Amniotic epithelial cell (primary cell): ENCODE measurements at places on chromosomes 2 and 18.
A peak's percentile ranks its signal among the peaks of the same experiment; 100 is the strongest.

GRCh38 chr2:180006231-180006630 is 866 bp downstream of the CWC22 start:
- DNase-seq = no peak

DNA sequence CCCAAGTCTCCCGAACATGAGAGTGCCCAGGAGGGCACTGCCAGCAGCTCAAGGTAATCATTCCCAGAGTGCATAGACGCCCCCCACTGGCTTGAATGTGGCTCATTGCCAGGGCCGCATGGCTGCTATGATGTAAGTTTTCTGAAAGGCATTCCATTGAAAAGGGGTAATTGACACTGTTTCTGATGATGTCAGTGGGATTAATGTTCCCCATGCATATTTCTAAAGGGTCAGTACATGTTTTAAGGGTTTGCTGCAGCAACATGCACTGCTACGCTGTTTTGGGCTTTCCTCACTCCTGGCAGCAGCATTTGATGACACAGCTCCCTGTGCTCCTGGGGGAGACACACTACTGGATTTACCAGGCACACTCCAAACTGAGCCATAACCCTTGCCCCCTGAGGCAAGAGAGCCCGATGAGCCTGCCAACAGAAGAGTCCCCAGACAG is 36.7 kb downstream of the KIAA2012 start:
- peak; percentile 43 for DNase-seq

DNA sequence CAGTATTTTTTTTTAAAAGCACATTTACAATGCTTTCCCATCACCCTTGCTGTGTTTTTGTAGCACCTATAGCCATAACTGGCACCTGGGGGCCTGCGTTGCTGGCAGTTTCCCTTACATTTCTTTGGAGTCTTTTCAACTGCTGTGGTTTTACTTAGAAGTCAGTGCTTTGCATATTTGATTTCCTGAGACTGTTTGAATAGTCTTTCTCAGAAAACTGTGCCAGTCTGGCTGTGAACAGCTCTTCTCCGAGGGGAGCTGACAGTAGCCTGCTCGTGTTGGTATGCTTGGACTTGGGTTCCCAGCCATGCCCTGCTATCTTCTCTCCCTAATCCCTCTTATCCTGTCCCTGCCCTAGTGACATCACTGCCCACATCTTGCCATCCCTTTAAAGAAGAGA is 81.5 kb downstream of the DPP4 start:
- peak; percentile 45 for DNase-seq

DNA sequence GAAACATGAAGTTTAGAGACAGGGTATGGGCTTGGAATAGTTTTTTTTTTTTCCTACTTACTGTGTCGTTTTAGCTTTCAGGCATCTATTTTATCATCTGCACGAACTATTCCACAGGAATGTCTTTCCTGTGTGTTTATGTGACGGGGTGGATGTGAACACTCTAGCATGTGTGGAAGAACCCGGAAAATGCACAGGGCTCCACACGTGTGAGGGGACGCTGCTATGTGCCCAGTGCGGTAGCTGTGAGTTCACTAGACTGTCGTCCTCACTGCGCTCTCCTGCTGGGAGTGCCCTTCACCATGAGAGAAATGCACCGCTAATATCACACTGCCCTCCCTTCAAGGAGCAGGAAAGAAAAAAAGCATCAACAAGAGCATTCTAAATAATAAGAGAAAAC is 250.8 kb upstream of the PXDN start:
- DNase-seq = no peak

GRCh38 chr2:225104321-225104720 is 62.1 kb upstream of the DOCK10 start:
- DNase-seq = no peak

DNA sequence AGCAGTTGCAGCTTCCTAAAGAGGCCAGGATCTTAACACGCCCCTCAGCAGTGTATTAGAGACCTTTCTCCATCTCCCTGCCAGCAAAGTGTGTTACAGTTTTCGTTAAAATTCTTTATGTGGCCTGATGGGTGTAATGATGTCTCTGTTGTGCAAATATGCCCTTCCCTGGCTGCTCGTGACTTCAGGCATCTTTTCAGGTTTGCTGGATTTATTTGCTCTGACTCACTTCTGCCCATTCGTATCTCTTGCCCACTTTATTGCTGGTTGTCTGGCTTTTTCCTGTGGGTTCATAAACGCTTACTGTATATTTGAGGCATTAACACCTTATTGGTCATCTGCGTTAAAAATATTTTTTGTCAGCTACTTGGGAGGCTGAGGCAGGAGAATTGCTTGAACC is 134.5 kb downstream of the ASB1 start:
- DNase-seq = peak; percentile 7

DNA sequence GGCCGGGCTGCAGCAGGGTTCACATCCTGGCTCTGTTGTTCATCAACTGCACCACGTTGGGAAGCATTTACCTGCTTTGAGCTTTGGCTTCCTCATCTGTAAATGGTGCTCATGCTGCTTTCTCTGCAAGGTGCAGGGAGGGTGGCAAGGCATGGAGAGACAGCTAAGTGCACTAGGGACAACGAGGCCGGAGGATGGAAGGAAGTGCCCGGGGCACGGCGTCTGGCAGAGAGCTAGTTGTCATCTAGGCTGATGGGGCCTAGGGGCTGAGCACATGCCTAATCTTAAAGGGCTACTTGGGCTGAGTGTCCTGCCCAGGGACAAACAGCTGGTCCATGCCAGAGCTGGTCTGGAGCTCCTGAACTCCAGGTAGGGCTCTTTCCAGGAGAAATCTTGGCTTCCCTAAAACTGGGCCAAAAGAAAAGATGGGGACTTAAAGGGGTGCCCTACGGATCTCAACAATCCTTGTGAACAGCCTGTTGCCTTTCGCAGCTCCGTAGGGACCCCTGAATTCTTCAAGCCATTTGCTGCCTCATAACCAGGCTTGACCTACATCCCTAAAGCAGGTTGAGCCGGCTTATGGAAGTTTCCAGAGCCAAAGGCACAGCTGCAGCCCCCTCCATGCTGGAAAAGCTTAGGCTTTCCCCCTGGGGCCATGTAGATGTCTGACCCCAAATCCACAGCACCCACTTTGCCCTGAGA is 130.8 kb downstream of the SMAD7 start:
- no peak for DNase-seq

- DNase-seq = no peak
Measured at GRCh38 chr2:88530081-88530480, 77.6 kb upstream of the FOXI3 start.

GRCh38 chr2:61888267-61889055 is at the start of gene CCT4:
TSS of gene CCT4 (minus strand) at chr2:61888656. CDS start at chr2:61888507, 149 bp downstream.
- peak; percentile 64 for DNase-seq

- peak; percentile 32 for DNase-seq
Measured at GRCh38 chr18:49479381-49480137, 7.5 kb downstream of the C18orf32 start.

GRCh38 chr2:10072656-10073480 is 7.3 kb downstream of the CYS1 start:
- peak; percentile 81 for DNase-seq

DNA sequence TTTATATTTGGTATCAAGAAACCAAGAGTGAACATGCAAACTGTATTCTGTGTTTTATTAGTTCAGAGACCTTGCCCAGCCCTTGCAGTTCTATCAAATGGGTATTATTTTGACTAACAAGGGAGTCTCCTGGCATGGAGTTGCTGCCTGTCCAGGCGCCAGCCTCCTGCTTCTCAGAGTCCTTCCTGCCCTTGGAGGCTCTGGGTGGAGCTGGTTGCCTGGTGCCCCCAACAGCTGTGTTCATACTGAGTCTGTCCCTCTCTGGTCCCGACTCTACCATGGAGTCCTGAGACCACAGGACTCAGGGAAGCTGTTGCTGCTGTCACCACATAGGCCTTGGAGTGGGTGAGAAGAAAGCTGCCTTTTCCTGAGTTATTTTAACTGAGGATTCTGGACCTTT is 26.3 kb upstream of the GREB1 start:
- no peak for DNase-seq

- no peak for DNase-seq
Measured at GRCh38 chr2:240184656-240185055, 44.2 kb upstream of the OTOS start.

DNA sequence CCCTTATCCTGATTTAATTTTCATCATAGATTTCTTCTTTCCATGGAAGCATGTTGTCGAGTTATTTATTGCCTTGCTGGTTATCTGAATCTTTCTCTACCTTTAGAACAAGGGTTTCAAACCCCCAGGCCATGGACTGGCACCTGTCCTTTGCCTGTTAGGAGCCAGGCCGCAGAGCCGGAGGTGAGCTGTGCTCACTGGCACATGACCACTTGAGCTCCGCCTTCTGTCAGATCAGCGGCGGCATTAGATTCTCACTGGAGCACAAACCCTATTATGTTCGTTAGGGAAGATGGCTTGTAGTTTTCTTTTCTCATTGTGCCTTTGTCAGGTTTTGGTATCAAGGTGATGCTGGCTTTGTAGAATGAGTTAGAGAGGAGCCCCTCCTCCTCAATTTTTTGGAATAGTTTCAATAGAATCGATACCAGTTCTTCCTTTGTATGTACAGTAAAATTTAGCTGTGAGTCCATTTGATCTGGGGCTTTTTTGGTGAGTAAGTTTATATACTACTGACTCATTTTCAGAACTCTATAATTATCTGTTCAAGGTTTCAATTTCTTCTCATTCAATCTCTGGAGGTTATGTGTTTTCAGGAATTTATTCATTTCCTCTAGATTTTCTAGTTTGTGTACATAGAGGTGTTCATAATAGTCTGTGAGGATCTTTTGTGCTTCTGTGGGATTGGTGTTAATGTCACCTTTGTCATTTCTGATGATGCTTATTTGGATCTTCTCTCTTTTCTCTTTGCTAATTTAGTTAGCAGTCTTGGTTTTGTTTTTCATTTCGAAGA is 668.0 kb upstream of the FAM98A start:
- no peak for DNase-seq

DNA sequence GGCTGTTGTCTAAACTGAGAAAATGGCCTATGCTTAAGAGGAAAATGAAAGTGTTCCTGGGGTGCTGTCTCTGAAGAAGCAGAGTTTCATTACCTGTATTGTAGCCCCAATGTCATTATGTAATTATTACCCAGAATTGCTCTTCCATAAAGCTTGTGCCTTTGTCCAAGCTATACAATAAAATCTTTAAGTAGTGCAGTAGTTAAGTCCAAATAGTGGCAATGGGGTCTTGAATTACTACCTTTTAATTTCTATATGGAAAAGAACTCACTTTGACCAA is 13.8 kb upstream of the ALLC start:
- DNase-seq = no peak

DNA sequence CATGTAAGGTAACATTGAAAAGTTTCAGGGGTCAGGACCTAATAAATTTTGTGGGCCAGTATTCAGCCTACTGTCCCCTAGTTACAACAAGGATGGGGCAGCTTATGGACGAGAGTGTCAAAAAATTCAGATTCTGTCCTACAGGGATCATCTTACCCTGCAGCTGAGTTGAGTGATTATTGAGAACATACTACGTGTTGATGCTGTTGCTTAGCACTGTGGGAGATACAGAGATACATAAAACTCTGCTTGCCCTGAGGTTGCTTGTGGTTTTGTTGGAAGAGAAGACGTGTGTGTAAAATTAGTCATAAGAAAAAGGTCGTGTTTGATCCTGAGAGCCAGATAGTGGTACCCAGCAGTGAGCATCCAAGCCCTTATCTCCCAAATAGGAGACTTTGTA is 253.2 kb downstream of the NEDD4L start:
- peak; percentile 85 for DNase-seq

GRCh38 chr2:15841776-15842560 is 98.4 kb upstream of the MYCN start:
- DNase-seq = no peak

DNA sequence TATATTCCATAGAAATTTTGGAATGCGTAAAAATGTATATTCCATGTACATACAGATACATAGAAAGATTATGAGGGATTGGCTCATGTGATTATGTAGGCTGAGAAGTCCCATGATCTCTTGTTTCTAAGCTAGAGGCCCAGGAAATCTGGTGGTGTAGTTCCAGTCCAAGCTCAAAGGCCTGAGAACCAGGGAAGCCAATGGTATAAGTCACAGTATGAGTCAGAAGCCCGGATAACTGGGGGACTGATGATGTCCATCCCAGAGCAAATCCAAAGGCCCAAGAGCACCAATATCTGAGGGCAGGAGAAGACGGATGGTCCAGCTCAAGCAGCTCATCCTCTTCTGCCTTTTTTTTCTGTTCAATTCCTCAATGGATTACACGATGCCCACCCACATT is 385.0 kb upstream of the KLHL29 start:
- DNase-seq = no peak

GRCh38 chr18:48806551-48807261 is 144.1 kb downstream of the SMAD7 start:
- DNase-seq = no peak

DNA sequence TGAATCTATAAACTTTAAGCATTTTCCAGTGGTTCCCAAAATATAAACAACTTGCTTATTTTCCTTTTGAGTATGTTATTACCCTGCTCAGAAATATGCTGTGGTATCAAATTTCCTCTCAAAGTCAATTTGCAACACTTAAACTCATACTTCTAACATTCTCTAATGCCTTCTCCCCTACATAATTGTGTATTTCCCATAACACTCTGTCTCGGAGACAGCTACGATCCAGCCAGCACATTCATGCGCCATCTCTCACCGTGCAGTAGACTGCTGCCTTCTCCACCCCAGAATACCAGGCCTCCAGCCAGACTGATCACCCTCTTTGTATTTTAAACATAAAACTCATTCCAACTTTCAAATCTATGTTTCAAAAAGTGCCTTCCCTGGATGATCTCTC is 41.8 kb downstream of the TIMM21 start:
- DNase-seq = peak; percentile 11

- DNase-seq = no peak
Measured at GRCh38 chr2:30684026-30684425, 123.2 kb downstream of the CAPN13 start.

GRCh38 chr2:142040556-142040955 is 90.3 kb downstream of the LRP1B start:
- no peak for DNase-seq

- no peak for DNase-seq
Measured at GRCh38 chr2:213010106-213010779, 141.2 kb downstream of the IKZF2 start.

DNA sequence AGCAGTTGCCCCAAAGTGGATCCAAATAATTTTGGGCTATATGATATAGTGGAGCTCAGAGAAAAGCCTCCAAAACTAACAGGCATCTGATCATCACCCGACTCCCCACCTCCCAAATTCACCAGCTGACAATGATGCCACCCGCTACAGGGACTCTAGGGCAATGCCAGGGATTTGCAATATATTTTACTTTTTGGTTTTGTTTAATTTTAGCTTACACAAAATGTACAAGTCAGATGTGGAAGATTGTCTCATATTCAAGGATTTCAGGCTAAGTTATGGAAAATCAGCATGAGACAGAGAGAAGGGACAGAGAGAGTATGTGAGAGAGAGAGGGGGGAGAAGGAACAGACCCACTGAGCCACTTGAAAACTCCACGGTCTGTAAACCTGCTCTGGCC is 187.4 kb downstream of the TMEM247 start:
- no peak for DNase-seq

DNA sequence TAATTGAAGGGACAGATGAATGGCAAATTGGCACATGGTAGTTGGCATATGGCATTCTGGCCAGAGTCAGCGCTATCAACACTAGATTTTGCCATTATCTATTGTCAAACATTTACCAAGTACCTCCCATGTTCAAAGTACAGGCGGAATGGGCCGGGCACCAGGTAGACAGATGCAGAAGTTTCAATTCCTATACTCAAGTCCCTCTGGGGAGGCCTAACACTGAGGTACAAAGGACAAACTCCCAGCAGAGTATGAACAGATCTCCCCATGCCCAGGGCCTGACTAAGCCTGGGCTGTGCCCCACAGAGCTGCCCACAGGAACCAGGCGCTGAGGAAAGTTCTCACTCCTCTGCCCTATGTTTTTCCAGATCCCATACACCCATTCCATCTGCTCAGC is 257.5 kb upstream of the KLHL29 start:
- DNase-seq = no peak
